Activated CD4-positive, CD25-positive, alpha-beta regulatory T cell (primary cell): ENCODE measurements at places on chromosomes 16 and 17.

DNA sequence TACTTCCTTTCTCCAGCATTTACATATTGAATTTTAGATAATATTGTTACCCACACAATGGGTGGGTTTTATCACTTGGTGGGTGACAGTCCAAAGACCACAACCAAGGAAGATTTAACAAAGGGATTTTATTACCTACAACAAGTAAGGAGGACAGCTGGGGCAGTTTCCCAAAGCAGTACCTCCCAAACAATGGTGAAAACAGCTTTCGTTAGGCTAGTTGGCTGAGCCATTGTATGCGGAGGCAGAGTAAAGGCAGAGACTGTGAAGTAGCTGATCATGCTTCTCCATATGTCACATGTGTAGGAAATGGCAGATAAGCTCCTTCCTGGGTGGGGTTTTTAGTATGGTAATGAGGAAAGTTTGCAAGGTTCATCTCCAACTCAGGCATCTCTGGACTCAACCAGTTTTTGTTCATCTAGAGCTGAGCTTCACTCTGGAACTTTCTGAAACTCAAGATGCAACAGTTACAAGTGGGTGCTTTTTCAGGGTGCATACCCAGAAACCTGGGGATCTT lies 104.3 kb upstream of the PSMD7 start:
- no peak for DNase-seq

DNA sequence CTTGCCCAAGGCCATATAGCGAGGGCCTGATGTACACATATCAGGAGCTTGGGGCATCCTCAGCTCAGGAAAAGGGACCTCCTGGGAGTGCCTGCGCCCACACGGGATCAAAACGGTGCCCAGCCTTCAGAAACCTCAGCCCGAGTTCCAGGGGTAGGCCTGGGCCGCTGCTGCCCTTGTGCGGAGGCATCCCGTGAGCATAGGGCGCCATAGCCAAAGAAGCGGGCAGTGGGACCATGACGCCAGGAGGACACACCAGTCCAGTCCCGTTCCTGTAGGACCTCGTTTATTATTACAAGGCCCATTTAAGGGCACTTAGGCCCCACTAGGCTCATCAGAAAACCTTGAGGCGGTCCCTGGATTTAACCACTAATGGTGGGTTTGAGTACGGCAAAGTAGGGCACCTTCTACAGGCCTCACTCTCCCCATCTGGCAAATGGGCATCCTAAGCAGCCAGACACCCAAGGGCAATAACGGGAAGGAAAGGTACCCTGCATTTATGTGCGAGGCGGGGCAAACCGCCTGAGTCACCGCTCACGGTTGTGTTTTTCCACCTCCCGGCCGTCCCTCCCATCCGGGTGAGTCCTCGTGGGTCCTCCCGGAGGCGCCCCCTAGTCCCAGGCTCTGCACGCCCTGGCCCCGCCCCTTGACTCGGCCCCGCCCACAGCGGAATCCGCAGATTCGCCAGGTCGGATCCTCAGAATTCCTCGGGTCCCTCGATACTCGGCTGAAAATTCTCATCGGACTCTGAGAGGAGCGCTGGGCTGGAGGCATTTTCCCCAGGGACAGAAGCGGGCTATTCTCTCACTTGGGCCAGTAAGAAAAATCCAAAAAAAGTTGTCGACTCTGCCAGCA lies 726 bp upstream of the SETD1A start:
- DNase-seq, result peak; percentile 70

DNA sequence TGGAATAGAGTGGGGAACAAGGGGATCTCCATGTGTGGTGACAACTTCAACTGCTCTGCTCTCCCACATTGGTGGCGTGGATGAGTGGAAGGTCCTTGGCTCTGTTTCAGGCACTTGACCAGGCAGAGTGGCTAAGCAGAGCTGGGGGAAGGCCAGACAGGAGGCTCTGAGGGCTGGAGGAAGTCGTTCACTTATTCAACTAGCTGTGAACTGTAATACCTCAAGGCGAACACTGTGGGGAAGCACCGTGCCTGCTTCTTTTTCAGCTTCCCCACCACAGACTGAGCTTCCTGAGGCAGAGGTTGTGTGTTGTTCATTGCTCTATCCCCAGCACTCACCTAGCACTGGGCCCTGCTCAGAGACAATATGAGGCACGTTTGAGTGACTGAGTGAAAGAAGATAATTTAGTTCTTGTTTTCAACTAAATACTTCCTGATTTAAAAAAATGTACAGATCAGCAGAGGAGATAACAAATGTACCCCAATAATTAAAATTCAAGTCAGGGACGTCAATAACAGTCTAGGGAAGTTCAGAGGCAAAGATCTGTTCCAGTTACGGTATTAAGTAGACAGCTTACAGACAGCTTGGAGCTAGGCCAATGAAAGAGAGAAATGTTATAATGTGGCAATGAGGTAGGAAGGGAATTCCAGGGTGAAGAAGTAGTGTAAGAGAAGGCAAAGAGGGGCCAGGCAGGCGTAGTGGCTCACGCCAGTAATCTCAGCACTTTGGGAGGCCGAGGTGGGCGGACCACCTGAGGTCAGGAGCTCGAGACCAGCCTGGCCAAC lies 34.7 kb downstream of the MYO18A start:
- DNase-seq, result peak; percentile 45

DNA sequence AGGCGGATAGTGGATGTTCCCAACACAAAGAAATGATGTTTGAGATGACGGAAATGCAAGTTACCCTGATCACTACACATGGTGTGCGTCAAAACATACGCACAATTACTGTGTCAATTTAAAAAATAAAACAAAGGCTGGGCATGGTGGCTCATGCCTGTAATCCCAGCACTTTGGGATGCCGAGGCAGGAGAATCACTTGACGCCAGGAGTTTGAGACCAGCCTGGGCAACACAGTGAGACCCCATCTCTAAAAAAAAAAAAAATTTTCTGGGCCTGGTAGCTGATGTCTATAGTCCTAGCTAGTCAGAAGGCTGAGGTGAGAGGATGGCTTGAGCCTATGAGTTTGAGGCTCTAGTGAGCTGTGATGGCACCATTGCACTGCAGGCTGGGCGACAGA lies 51.8 kb downstream of the TEKT5 start:
- DNase-seq, result no peak

DNA sequence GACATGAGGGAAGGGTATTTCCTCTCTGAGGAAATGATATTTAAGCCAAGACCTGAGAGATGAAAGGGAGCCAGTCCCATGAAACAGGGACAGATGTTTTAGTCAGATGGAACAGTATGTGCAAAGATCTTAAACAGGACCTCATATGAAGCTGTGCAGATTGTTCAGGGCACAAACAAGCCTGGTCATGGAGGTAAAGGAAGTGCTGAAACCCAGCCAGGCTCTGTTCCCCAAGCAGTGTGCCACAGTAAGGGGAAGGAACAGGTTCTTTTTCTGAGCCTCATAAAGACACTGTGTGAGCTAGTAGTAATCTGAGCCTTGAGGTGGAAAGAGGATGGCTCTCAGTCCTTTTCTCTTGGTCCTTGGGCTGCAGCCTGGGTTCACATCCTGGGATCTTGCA lies 159.9 kb downstream of the ANKFN1 start:
- DNase-seq, result no peak

- no peak for DNase-seq
These were observed 152.6 kb upstream of the PMFBP1 start for GRCh38 chr16:72324578-72324977.

GRCh38 chr16:48531011-48531962 lies 78.7 kb downstream of the N4BP1 start:
- no peak for DNase-seq

DNA sequence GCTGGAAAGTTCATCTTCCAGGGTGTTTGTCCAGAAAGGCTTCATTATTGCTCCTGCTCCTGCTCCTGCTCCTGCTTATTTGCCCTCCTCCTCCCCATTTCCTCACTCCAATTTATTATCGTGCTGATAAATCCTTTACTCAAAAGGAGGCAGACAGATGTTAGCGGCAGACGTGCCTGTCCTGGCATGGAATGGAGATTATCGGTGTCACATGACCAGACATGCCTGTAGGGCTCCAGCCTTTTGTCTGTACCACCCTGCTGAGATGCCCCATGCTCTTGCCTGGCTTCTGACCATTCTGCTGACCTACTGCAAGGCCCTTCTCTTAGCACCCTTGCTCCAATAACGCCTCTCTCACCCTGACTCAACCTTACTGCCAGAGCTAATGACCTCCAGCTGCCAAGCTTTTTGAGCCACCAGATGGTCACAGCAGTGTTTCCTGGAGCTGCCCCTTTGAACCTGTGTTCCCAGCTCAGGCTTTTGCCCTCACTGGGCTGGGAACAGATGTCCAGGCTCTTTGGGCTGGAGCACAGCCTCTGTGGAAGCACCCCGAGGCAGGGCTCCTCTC lies 12.8 kb downstream of the DNAH9 start:
- DNase-seq, result no peak

DNA sequence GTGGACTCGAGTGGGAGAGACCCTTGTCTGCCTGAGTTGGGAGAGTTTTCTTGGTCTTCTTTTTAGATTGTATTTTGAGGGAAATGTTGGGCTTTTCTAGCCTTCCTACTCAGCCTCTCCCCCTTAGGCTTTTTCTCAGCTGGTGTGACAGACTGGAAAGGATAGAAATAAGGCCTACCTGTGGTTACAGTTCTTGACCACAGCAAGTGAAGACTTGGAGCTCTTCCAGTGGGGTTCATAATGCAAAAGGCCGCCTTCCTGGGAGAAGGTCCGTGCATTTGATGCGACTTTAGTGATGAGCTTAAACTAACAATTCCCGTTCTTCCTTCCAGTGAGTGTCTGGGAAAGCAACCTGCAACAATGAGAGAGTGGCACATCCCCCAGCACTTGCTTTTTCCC lies 56.8 kb downstream of the B9D1 start:
- no peak for DNase-seq

GRCh38 chr16:89123831-89124100 lies 30.1 kb downstream of the ACSF3 start:
- no peak for DNase-seq

DNA sequence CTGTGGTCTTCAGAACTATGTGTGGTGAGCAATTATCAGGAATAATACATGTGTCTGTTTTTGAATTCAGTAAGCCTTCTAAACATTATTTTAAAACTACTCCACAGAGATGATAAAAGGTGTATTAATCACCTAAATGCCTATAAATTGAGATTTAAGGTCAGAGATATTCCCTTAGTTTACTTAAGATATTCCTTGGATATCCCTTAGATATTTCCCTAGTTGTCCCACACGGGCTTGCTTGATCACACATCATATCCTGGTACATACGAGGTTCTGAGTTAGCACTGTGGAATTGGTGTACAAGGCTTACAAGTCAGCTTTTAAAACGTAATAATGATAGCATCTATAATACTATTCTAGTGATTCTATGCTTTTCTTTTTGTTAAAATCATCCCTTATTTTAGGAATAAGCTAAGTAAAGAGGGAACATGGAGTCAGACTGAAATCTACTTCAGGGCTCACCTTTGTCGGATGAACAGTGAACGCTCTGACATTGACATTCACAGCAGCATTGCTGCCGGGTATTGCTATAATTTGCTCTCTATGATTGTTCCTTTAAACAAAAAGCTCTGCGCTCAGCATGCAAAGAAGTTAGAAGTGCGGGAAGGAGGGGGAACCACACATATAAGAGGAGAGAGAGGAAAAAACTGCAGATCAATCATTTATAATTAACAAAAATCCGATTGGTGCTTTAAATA lies 136.5 kb downstream of the SKAP1 start:
- DNase-seq, result no peak

- DNase-seq, result peak; percentile 86
These were observed 138.5 kb upstream of the CORO6 start for GRCh38 chr17:29761040-29761761.

DNA sequence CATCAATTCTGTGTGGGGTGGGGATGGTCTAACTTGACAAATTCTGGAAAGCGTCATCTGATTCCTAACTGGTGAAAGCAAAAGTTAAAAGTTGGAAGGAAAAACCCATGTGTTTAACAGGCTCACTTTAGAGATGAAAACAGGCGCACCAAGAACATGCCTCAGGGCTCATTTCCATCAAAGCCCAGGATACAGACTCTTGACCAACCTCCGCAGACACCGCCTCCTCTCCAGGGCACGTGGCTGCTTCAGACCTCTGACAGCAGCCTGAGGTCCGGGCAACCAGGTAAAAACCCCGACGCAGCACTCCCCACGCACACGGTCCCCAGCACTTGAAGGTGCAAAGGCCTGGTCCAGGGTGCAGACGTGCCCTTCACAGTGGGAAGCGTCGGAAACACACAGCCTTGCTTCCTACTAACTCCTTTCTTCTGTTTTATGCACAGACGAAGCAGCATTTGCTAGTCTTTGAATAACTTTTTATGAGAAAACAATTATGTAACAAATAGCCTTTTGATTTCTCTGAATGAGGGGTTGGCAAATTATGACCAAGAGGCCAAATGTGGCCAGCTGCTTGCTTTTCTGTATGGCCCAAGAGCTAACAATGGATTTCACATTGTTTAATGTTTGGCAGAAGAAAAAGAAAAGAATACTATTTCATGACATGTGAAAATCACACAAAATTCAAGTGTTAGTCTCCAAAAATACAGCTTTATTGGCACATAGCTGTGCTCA lies 44.2 kb upstream of the TRAP1 start:
- DNase-seq, result no peak

- no peak for DNase-seq
These were observed 27.5 kb upstream of the KRT17 start for GRCh38 chr17:41651625-41652460.
